ENCODE measurements at places on chromosomes 13 and 19.

- ATAC-seq, result peak; percentile 66
Measured at GRCh38 chr13:23377983-23378632, 55.4 kb downstream of the SACS start.

GRCh38 chr19:44925114-44925891, 10.9 kb downstream of the APOC1 start:
- no peak for ATAC-seq

GRCh38 chr13:21567714-21568113, 36.3 kb downstream of the MICU2 start:
- ATAC-seq, result no peak

- no peak for ATAC-seq
Measured at GRCh38 chr19:18876865-18877264, 19.1 kb downstream of the CERS1 start.

- ATAC-seq, result no peak
Measured at GRCh38 chr19:37243206-37243632, 25.2 kb downstream of the ZNF383 start.

DNA sequence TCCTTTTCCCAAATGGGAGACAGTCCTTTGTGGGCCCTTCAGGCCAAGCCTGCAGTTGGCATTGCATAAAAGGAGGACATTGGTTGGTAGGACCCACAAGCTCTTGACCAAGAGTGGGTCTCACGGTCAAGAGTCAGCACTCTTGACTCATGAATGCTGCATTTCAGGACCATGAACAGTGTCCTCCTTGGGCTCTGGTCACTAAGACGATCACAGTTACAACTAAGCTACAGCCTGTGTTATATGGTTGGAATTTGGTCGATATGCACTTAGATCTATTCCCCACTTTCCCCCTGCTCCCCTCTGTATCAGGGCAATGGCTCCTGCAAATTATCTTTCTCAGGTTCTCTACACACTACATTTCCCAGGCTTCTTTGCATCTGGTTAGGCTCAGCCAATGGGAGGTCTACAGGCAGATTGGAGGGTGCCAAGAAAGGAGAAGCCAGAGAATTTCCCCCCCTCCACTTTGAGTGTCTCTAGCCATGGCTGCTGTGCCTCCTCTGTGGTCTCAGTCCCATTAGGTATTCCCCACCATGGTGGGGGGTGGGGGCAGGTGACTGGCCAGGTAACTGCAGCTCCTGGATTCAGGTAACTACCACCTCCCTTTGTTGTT, 3.1 kb upstream of the OLFM2 start:
- peak; percentile 32 for ATAC-seq

DNA sequence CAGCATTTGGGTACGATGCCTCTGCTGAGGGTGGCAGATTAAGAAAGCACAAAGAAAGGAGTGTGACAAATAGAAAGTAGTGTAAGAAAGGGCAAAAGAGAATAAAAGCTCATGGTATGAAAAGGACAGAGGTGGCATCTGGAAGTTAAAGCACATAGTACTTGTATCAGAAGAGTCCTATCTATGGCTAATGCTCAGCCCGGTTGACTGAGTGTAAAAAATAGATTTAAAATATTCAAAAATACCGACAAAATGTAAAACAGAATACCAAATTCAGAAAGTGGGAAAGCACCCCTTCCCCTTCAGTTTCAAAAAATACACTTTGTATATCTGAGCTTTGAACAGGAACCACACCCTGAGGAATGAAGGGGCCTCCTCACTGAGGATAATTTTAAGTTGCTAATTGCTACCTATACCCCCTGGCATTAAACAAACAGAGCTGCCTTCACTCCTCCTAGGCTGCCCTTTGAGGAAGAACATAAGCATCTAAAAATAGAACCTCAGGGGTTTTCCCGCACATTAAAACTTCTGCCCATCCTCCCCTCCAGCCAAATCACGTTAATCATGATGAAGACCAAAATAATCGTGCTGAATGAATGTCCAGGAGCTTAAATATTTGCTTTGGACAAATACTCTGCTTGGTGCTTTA, 43.3 kb downstream of the DLEU7 start:
- no peak for ATAC-seq

- ATAC-seq, result no peak
Measured at GRCh38 chr13:72489751-72490150, 237.7 kb downstream of the MZT1 start.

DNA sequence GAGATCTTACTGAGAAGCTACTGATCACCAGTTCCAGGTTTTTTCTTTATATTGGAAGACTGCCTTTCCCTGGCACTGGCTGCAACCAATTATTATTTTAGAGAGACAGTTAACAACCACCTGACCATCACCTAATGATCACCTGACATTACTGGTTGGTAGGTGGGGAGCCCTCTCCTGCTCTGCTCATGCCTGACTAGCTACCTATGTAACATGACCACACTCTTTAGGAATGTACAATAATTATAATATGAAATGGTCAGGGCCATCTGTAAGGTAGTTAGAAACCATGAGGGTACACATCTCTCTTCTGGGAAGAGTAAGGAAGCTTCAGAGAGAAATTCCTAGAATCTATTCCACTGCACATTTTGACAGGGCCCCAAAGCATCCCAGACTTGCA, 59.0 kb upstream of the SCEL start:
- ATAC-seq, result no peak

DNA sequence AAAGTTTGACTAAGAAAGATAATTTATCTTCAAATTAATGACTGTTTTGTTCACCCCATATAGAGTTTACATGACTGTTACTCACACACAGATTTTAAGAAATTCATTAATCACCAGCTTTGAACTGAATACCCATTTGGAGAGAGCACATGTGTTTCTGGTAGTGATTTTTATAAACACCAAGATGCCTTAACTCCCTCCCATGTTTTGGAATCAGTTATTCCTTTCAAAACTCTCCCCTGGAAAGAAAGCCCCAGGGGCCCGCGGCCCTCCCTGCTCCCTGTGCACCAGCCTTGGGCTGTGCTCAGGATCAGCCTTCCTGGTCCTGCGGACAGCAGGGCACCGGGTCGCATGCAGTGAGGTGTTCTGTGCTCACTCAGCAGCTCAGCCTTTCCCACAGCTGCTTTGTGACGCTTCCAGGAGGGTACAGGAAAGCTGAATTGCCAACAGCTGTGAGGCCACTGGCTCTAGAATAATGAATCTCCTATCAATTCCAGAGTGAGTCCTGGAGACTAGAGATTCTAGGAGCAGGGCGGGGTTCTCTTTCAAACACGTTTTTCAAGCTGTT, 483.2 kb downstream of the EFNB2 start:
- ATAC-seq, result no peak

DNA sequence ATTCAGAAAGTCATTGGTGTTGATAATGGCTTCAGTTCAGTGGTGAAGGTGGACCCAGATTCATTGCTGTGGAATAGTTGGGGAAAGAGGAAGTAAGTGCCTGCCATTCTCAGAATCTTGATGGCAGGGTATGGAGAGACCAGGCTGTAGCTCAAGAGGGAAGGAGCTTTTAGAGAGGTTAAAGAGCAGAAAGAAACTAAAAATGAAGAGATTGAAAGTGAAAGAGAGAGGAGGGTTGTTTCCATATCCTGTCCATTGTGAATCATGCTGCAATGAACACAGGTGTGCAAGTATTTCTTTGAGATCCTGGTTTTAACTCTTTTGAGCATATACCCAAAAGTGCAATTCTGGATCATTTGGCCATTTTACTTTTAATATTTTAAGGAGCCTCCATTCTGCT, 12.5 kb downstream of the GJB6 start:
- ATAC-seq, result no peak

DNA sequence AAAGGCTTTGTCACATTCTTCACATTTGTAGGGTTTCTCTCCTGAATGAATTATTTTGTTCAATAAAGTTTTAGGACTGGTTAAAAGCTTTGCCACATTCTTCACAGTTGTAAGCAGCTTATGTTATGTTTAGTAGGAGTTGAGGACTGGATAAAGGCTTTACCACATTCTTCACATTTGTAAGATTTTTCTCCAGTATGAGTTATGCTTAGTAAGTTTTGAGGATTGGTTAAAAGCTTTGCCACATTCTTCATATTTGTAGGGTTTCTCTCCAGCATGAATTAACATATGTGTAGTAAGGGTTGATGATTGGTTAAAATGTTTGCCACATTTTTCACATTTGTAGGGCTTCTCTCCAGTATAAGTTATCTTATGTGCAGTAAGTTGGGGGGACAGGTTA, 79.9 kb downstream of the ZNF431 start:
- ATAC-seq, result no peak

DNA sequence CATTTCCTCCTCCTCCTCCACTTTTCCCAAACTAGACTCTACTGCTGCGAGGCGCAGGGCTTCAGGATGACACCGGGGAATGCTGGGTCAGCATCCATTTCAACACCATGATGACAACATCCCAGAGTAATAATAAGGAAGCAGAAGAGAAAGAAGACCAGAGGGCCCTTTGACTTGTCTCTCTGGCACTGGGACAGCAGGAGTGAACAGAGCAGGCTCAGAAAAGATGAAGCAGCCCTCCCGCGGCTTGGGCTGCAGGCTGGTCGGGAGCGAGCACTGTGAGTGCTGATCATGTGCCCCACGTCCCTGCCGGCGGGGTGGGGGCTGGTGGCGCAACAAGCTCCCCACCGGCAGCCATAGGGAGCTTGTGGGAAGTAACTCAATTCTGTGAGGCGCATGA, 30.5 kb downstream of the RANBP3 start:
- ATAC-seq, result no peak

DNA sequence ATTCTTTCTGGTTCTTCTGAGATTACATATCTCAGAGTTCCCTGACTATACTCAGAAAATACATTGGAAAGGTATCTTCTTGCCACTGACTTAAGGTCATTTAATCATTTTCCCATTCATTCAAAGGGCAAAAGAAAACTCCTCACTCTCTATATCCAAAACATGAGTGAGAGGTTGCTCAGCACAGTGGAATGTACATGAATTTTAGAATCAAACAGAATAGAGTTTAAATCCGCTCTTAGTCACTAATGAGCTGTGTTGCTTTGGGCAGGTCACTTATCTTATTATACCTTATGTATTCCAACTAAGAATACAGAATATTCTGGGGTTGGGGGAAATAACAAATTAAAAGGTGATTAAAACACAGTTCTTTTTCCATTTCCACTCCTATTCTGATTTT, 452.6 kb upstream of the KLF12 start:
- ATAC-seq, result no peak

- ATAC-seq, result no peak
Measured at GRCh38 chr13:23458989-23459388, 25.5 kb upstream of the SACS start.

GRCh38 chr13:60172111-60172510, 8.4 kb upstream of the DIAPH3 start:
- no peak for ATAC-seq

DNA sequence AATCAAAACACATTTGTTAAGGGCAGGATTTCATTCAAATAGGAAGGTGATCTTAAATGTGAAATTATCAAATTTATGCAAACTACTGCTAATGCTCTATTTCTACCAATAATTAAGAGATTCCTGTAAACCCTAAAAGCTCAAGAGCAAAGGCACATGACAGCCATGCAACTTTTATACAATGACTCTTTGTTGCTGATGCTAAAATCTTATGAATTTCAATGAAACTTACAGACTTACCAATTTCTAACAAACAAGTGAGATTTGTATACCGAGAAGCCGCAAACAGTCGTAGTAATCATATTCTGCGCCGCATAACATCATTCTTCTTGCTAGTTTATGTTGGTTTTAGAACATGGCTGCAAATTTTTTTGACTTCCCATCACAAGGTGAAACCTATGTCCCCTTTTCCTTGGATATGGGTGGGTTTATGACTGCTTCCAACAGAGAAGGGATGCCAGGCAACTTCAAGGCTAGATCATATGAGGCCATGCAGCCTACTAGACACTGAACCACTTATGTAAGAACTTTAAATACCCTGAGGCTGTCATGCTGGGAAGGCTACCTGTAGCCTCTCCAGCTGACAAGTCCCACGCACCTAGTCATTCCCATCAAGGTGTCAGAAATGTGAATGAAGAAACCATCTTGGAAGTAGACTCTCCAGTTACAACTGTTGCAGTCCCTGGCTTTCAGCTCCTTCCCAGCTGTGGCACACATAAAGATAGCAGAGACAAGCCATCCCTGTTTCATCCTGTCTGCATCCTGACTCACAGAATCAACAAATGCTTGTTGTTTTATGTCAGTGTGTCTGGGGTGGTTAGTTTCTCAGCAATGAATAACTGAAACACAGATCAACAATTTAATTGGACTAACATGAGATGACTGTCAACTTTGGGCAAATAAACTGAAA, 42.0 kb downstream of the LNX2 start:
- no peak for ATAC-seq

Measured in SK-N-SH treated with all-trans-retinoic acid at 6 μM for 48 hours (cell line).